Head of caudate nucleus (tissue), 42 donors: ENCODE measurements at places on chromosomes 16 and 17.
A peak's percentile ranks its signal among the peaks of the same experiment; 100 is the strongest.

DNA sequence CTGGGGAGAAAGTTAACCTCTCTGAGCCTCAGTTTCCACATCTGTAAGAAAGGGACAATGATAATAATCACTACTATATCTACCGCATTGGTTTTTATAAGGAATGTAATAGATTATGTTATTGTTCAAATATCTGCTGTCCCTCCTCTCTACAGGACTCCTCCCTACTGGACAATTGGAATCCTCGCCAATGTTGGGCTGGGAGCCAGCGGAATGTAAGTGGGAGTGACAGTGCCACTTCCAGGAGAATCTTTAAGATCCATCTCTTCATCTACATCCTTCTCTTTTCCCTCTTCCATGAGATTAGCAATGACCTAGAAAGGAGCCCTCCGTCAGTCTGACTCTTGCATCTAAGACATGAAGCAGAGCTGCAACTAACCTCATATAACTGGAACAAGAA is 95.1 kb downstream of the GRIN2A start:
- DNase-seq, result no peak

- DNase-seq, result no peak
These were observed 254.4 kb upstream of the CCL2 start for GRCh38 chr17:34000639-34001038.

- DNase-seq, result no peak
These were observed 40.2 kb upstream of the MAF start for GRCh38 chr16:79640513-79641360.

DNA sequence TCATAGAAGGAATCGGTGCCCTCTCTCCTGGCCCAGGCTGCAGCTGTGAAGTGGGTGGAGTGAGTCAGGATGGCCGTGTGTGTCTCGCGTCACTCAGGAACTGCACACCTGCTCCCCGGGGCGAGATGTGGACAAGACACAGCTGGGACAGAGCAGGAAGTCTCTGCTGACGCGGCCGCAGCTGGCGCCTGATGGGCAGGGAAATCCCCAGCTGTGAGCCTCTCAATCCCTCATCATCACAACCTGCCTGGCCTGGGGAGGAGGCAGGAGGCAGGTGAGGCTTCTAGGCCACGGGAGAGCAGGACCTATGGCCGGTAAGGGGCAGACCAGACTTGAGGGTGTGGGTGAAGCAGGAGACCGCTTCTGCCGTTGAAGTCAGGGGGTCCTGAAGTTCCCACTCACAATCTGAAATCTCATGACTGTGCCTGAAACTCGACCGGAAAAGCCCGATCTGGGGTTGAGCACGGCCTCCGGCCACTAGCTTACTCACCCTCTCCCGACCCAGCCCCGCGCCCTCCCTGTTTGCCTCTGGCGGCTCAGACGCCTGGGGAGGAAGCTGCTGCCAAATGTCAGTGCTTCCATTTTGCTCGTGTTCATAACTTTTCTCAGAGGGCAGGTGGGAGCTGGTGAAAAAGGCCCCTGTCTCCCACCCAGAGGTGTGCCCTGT is 1.1 kb upstream of the TRPV3 start:
- DNase-seq, result no peak

DNA sequence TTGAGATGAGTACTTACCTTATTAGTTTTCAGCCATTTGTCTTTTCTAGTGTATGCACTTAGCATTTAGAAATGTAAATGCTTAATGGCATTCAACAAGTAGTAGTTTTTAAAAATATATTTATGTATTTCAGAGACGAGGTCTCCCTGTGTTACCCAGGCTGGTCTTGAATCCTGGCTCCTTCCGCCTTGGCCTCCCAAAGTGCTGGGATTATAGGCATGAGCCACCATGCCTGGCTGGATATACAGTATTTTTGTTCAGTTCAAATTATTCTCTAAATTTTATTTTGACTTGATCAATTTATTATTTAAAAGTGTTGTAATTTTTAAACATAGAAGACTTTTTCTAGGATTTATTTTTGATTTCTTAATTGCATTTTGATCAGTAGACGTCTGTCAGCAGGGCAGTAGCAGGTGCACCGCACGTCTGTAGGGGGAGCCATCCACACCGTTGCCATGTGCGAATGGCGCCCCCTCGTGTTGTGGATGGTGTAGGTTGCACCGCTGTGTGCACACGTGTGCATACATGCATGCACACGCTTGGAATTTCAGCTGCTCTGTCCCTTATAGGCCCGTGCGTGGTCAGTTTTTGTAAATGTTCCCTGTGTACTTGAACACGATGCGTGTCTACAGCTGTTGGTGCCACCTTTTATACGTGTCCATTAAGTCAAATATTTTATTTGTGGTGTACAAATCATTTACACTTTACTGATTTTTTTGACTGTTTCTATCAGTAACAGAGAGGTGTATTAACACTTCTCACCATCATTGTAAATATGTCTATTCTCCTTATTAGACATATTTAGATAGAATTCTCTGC is 30.6 kb downstream of the RPTOR start:
- peak; percentile 75 for DNase-seq

DNA sequence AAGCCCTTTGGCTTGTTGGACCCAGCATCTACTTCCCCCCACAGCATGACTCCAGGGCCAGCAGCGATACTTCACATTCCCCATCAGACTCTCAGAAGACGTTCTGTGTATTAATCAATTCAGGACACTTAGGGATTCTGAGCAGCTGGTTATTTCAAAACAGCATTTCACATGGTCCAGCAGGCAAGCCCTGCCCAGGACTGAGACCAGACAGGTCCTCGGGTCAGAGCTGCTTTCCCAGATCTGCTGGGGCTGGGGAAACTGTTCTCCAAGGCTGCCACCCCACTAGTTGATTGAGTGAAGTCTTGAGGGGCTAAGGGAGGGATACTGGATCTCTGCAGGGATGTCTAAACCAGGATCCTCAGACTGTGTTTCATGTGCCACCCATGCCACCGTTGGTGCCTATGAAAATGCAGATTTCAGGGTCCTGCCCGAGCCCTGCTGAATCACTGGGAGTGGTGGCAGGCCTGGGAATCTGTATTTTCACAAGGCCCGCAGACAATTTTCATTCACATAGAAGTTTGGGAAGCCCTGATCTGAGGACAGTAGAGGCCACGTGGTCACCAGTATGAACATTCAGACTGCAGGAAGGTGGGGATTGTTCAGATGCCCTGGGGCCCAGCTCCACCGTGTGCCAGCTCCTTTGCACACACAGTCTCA is 40.6 kb upstream of the CDH5 start:
- DNase-seq, result no peak

GRCh38 chr17:17366941-17367875 is 64.0 kb downstream of the NT5M start:
- DNase-seq, result no peak

GRCh38 chr17:57782062-57782490 is 37.0 kb upstream of the CCDC182 start:
- no peak for DNase-seq

- no peak for DNase-seq
These were observed at the start of gene ICAM2 for GRCh38 chr17:64020056-64020766. TSS of gene ICAM2 (minus strand) at chr17:64020633. CDS start at chr17:64006691, 13,942 bp downstream.

- no peak for DNase-seq
These were observed 22.6 kb upstream of the SPATA32 start for GRCh38 chr17:45284176-45285140.

- no peak for DNase-seq
These were observed 22.7 kb downstream of the YWHAE start for GRCh38 chr17:1377334-1377733.

GRCh38 chr17:12070561-12070960 is 49.9 kb downstream of the MAP2K4 start:
- no peak for DNase-seq

- no peak for DNase-seq
These were observed 42.6 kb downstream of the TENT4B start for GRCh38 chr16:50195756-50196155.

GRCh38 chr17:48603959-48604769 is 622 bp downstream of the HOXB6 start:
- no peak for DNase-seq

- no peak for DNase-seq
These were observed 318.4 kb downstream of the SEC14L1 start for GRCh38 chr17:77459018-77459755.

DNA sequence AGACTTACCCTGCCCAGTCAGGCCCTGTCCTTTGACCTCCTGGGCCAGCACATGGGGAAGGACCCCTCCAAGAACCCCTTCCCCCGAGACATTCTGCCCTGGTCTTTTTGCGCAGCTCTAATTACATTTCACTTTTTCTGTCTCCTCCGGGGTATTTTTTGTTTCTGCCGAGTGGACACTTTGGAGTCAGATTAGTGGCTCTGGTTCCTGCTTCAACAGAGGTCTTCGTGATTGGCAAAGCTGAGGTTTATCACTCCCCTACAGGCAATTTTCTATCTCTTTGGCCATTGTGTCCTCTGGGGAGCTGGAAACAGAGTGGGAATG is 23.5 kb downstream of the ANKRD40 start:
- no peak for DNase-seq

DNA sequence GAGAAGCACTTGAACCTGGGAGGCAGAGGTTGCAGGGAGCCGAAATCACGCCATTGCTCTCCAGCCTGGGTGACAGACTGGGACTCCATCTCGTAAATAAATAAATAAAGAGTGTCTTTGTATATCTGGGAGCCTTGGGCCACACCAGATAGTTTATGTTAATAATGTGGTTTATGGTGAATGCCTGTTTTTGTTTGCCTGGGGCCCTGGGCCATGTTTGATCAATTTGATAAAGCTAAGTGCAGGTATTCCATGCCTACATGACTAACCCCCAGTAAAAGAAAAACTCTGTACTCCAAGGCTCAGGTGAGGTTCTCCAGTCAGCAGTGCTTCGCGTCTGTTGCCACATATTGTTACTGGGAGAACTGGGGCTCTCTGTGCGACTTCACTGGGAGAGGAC is 15.1 kb downstream of the SCIMP start:
- DNase-seq, result no peak

DNA sequence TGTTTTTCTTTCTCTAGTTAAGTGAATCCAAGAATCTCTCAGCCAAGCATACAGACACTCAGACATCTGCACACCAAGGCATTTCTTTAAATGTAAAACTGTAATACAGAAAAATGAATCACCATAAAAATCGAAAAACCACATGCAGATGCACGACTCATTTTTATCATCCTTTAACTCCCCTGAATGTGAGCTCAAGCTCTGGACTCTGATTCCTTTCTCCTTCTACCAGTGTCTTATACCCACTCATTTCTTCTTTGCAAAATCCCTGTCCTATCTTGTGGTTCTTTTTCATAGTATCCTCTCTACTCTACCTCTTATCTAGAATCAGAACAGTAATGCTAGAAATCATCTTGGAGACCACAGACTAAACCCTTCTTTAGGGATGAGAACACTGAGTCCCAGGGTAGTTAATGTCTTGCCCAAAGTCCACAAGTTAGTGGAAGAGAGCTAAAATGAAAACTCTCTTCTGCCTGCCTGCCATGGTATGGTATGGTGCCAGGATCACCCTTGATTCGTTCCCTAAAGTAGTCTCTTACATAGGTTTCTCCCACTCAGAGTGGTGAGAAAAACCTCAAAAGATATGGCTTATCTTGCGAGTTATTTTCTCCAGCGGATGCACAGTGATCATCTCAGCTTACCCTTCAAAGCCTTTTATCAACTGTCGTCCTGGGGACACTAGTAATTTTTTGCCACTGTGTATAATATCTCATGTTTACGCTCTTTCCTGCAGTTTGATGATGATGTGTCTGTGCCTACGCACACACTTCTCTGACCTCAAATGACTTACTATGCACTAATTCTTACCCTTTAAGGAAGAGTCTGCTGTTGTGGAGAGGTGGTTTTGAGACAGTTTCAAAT is 30.2 kb downstream of the BRD7 start:
- DNase-seq, result no peak

DNA sequence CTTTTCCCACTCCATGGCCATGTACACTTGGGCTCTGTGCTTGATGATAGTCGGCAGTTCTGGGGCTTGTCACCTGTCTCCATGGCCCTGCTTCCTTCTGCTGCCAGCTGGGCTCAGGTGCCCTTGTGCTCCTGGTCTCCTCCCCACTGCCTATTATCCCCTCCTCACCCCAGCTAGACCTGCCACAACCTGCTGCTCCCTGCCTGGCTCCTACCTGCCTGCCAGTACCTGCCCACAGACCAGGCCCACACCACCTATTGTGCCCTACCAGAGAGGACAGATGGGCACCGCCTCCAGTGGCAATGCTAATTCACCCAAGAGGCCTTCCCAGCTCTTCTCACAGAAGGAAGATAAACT is 538 bp upstream of the RAPGEFL1 start:
- no peak for DNase-seq
